ENCODE measurements at places on chromosomes 16 and 17.

DNA sequence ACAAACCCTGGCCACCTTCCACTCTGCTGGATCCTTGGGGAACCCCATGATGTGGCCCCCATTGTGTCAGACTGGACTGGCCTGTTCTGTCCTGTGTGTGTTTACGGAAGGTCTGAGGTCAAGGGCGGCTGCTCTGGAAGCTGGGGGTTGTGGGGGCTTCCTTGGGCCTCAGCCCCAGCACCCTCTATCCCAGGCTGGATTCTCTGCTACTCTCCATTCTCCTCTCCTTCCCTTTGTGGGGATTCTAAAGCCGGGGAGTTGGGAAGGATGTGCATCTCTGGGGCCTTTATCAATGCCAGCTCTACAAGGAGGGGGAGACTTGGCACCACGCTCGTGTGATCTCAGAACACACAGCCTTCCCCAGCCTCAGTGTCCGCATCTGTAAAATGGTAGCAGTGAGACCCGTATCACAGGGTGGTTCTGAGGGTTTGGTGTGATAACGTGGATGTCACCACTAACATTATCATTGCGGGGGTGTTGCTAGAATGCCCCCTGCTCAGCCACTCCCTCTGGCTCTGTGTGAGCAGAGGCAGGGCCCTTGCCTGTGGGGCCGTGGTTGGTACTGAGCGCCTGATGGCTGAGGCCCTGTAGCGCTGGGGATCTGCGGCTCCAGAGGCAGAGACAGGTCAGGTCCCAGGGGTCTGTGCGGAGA lies 18.1 kb downstream of the ADGRG1 start:
- peak overlapping the region; percentile 15 for H3K4me3 ChIP-seq
- no peaks in the 10 kb centered on the region for H3K27me3 ChIP-seq
- H3K36me3 ChIP-seq = no peaks in the 10 kb centered on the region
- H3K4me1 ChIP-seq = peaks cover 6% of the 10 kb centered on the region
- H3K27ac ChIP-seq = peak overlapping the region; percentile 92

- H3K27ac ChIP-seq = no peak overlapping the region
- H3K4me1 ChIP-seq = peaks cover 4% of the 10 kb centered on the region
- no peaks in the 10 kb centered on the region for H3K36me3 ChIP-seq
- H3K27me3 ChIP-seq = no peaks in the 10 kb centered on the region
- DNase-seq = no peak
- no peak overlapping the region for H3K4me3 ChIP-seq
Observed at GRCh38 chr17:47251421-47251940, 2.1 kb upstream of the ITGB3 start.

GRCh38 chr16:73713251-73713650 lies 583.4 kb upstream of the PSMD7 start:
- no peaks in the 10 kb centered on the region for H3K36me3 ChIP-seq
- no peak overlapping the region for H3K4me3 ChIP-seq
- H3K27ac ChIP-seq = no peak overlapping the region
- H3K27me3 ChIP-seq = no peaks in the 10 kb centered on the region

GRCh38 chr16:21613781-21614180 lies 14.4 kb downstream of the METTL9 start:
- no peak overlapping the region for H3K27ac ChIP-seq
- no peaks in the 10 kb centered on the region for H3K4me1 ChIP-seq
- no peaks in the 10 kb centered on the region for H3K27me3 ChIP-seq
- H3K4me3 ChIP-seq = no peak overlapping the region
- no peak for DNase-seq

DNA sequence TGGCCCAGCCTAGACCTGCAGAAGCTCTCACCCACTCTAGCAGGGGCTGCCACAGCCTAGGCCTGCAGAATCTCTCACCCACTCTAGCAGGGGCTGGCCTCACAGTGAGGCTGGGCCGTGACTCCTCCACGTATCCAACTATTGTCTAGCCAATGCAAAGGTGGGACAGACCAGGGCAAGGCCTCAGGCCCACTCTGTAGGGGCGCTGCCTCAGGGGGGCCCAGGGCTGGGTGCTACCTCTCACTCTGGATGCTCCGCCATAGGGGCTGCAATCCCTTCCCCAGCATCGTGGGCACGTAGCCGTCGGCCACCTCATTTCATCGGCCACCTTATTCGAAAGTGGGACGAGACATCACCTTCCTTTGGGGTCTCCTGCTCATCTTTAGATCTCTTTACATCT lies 51.7 kb downstream of the RPH3AL start:
- no peak overlapping the region for H3K4me3 ChIP-seq
- no peaks in the 10 kb centered on the region for H3K36me3 ChIP-seq

- no peak for DNase-seq
Observed at GRCh38 chr16:79272141-79272577, 328.4 kb downstream of the MAF start.

DNA sequence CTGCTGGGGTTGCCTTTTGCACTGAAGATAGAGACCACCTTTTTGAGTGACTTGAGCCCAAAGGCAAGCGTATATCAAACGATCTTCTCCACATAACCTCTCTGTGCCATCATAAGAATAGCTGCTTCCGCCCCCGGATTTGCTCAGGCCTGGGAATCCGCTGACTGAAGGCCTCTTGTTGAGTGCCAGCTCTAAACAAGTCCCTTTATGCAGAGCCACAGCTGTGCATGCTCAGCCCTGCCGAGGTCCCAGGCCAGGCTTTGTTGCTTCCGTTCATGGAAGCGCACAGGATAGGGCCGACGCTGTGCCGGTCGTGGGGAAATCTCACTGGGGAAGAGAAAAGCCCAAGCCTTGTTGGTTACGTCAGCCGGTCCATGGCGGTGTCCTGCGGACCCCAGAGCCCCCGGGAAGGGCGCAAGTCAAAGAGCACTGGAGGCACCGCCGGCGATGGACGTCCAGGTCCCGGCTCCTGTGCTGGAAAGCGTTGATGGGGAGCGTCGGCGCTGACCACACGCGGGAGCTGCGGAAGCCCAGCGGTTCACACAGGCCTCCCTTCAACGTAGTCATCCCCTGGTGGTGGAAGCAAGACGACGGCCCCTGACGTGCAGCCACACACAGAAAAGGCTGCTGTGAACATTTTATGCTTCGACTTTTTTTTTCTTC lies 23.5 kb upstream of the RPL13 start:
- no peak for DNase-seq
- H3K27ac ChIP-seq = no peak overlapping the region
- no peaks in the 10 kb centered on the region for H3K27me3 ChIP-seq
- peaks cover 3% of the 10 kb centered on the region for H3K36me3 ChIP-seq
- no peak overlapping the region for H3K4me3 ChIP-seq

GRCh38 chr17:2035541-2036488 lies 5.9 kb downstream of the DPH1 start:
- no peak overlapping the region for H3K4me3 ChIP-seq
- H3K27me3 ChIP-seq = no peaks in the 10 kb centered on the region
- no peak overlapping the region for H3K27ac ChIP-seq
- no peak for DNase-seq
- H3K4me1 ChIP-seq = peaks cover 5% of the 10 kb centered on the region

GRCh38 chr16:85657267-85657650 lies 31.5 kb downstream of the GINS2 start:
- no peaks in the 10 kb centered on the region for H3K4me1 ChIP-seq
- no peaks in the 10 kb centered on the region for H3K27me3 ChIP-seq
- no peak overlapping the region for H3K27ac ChIP-seq
- no peak for DNase-seq
- no peaks in the 10 kb centered on the region for H3K36me3 ChIP-seq
- H3K4me3 ChIP-seq = no peak overlapping the region

- DNase-seq = no peak
- no peaks in the 10 kb centered on the region for H3K4me1 ChIP-seq
- no peak overlapping the region for H3K4me3 ChIP-seq
- H3K36me3 ChIP-seq = no peaks in the 10 kb centered on the region
- no peak overlapping the region for H3K27ac ChIP-seq
Observed at GRCh38 chr16:31224092-31224955, 7.4 kb upstream of the PYDC1 start.

- H3K4me1 ChIP-seq = no peaks in the 10 kb centered on the region
- no peaks in the 10 kb centered on the region for H3K27me3 ChIP-seq
- no peak overlapping the region for H3K4me3 ChIP-seq
Observed at GRCh38 chr16:59690216-59690615, 956.1 kb upstream of the GOT2 start.

DNA sequence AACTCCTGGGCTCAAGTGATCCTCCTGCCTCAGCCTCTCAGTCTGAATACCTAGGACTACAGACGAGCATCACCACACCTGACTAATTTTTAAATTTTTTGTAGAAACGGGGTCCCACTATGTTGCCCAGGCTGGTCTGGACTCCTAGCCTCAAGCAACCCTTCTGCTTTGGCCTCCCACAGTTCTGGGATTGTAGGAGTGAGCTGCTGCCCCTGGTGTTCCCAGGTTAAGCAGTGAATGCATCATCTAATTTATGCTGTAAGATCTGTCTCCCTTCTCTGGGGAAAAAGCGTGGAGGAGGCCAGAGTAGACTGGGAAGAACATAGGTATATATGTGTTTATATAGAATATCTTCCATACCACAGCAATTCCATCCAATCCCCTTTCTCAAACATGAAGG lies 6.6 kb upstream of the N4BP1 start:
- no peak for DNase-seq
- H3K27me3 ChIP-seq = no peaks in the 10 kb centered on the region
- H3K27ac ChIP-seq = no peak overlapping the region
- H3K4me1 ChIP-seq = peaks cover 4% of the 10 kb centered on the region
- H3K4me3 ChIP-seq = no peak overlapping the region
- H3K36me3 ChIP-seq = no peaks in the 10 kb centered on the region

DNA sequence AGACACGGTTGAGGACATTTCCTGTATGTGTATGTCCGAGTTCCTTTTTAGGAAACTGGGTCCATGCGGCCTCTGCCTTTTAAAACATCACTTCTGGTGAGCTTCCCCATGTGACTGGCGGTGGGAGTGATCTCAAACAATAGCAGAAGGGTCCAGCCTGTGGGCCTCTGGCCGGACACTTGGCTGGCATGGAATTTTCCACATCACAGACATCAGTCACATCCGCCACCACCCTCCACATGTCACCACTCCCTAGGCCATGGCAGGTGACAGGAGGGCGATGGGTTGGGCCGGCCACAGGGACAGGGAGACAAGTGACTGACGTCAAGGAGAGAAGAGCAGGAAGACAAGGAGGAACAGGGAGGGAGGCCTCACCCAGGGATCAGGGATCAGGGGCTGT lies 83.7 kb downstream of the DNAH17 start:
- no peaks in the 10 kb centered on the region for H3K4me1 ChIP-seq
- no peaks in the 10 kb centered on the region for H3K27me3 ChIP-seq
- H3K27ac ChIP-seq = no peak overlapping the region
- H3K4me3 ChIP-seq = no peak overlapping the region
- DNase-seq = no peak

DNA sequence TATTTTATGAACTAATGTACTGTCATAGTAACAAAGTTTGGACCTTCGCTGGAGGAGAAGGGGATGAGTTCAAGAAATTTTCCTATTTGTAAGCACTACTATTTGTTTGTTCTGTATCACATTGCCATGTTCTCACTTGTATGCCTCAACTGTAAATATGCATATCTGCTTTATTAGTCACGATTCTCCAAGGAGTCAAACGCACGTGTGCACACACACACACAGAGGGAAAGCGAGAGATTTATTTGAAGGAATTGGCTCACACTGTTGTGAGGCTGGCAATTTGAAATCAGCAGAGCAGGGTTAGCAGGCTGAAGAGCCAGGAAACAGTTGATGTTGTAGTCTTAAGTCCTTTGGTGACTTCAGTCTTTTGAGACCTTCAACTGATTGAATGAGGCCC lies 24.9 kb upstream of the MYH2 start:
- no peak for DNase-seq
- no peaks in the 10 kb centered on the region for H3K36me3 ChIP-seq
- no peaks in the 10 kb centered on the region for H3K4me1 ChIP-seq
- H3K27me3 ChIP-seq = no peaks in the 10 kb centered on the region

DNA sequence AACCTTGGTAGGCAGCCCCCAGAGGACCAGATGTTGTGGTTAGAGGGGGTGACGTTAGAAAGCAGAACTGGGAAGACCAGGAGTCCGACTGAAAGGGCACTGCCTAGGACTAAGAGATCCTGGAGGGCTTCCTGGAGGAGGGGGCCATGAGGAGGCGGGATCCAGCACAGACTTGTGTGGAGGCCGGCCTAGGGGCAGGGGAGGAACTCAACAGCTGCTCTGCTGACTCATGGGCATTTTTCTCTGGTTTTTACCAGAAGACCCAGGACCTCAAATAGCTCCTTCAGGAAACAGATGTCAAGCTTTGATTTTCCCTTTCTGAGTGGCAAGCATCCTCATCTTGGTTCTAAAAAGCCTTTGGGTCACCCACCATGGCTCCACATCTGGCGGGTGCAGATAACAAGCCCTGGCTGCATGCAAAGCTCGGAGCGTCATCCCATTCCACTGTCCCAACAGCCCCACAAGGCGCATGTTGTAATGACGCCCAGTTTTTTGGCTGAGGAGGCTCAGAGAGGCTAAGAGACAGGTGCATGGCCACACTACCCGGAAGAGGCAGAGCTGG lies 29.0 kb downstream of the IL21R start:
- no peaks in the 10 kb centered on the region for H3K36me3 ChIP-seq
- no peak overlapping the region for H3K27ac ChIP-seq
- no peak for DNase-seq
- H3K4me1 ChIP-seq = no peaks in the 10 kb centered on the region
- H3K27me3 ChIP-seq = no peaks in the 10 kb centered on the region
- no peak overlapping the region for H3K4me3 ChIP-seq

DNA sequence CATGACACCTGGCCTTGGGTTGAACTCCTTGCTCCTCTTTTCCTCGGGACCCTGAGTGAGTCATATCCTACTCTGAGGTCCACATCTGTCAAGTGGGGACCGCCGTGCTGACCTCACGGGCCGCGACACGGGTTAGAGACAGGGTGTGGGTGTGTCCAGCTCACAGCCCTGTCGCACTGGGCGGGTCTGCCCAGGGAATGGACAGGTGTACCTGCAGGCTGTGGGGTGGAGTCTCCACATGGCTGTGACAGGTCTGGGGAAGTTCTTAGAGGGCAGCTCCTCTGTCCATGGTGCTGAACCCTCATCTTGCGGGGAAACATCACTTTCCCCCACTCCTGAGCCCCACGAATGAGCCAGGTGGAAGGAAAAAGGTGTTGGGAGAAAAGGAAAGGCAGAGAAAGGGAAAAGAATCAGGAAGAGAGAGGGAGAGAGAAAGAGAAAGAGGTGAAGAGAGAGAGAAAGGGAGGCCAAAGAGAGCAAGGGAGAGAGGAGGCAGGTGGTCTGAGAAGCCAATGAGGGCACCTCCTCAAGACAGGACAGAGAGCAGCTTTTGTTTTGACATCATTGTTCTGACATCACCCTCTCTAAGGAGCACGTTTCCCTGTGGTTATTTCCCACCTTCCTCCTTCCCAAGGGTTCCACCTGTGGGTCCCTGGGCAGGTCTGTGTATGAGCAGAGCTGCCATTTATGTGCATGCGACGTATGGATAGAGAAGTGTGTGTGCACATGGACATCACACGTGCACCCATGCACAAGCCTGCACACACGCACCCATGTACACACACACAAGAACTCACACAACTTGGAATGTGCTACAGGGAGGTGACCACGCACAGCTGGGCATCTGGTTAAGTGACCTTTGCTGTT lies 32.6 kb upstream of the CBFA2T3 start:
- H3K36me3 ChIP-seq = no peaks in the 10 kb centered on the region
- DNase-seq = no peak
- no peaks in the 10 kb centered on the region for H3K27me3 ChIP-seq
- no peak overlapping the region for H3K27ac ChIP-seq
- H3K4me3 ChIP-seq = no peak overlapping the region
- no peaks in the 10 kb centered on the region for H3K4me1 ChIP-seq

GRCh38 chr17:27318633-27319032 lies 24.7 kb downstream of the WSB1 start:
- no peak overlapping the region for H3K4me3 ChIP-seq
- H3K4me1 ChIP-seq = peaks cover 1% of the 10 kb centered on the region
- H3K27ac ChIP-seq = no peak overlapping the region
- no peaks in the 10 kb centered on the region for H3K36me3 ChIP-seq
- H3K27me3 ChIP-seq = no peaks in the 10 kb centered on the region
- no peak for DNase-seq
